AG08396 (cell line): ENCODE measurements at places on chromosomes 6 and 20.

GRCh38 chr20:33851842-33852466, 40.8 kb downstream of the CHMP4B start:
- DNase-seq = no peak

DNA sequence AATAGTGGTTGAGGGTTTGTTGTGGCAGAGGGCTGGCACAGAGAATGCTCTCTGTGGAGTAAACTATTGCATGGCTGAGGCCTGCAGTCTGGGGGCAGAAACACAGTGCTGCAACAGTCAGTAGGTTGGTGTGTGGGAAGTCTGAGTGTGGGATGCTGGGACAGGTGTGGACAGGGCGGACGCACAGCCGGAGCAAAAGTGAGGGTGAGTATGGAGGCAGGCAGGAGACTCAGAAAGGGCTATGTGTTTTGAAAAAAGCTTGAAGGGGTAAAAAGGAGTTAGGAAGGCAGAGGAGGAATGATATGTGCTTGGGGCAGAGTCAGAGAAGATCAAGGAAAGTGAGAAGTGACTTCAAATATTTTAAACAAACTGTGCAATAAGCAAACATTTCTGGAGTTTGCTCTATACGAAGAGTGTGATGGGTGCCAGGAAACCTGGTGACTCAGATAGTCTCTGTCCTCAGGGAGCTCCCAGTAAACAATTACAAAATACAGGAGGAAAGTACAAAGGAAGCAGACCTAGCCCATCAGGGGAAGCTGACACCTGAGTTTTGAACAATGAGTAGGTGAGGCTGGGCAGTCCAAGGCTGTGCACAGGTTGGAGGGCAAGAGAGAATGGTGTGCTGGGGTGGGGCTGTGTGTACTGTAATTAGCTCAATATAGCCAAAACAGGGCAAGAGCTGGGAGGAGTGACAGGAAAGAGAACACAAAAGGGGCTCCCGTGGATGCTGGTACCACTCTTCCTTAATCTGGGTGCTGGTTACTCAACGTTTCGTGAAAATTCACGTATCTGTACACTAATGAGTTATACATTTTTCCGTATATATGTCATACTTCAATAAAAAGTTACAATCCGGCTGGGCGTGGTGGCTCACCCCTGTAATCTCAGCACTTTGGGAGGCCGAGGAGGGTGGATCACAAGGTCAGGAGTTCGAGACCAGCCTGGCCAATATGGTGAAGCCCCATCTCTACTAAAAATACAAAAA, 55.2 kb downstream of the PIGU start:
- no peak for DNase-seq

GRCh38 chr6:88997327-88997726, 33.9 kb upstream of the RNGTT start:
- no peak for DNase-seq

DNA sequence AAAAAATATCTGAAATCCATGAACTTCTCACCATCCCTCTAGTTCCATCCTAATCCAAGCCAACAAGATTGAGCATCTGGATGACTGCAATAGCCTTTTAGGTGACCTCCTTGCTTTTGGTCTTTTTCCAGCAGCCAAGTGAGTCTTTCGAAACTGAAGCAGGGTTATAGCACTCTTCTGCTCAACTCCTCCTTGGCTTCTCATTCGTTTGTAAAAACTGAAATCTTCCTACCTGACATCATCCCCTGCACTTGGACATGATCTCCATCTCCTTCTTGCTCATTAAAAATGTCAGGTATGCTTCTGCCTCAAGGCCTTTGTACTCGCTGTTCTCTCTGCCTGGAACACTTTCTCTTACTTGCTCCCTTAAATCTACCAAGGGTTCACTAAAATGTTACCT, 46.0 kb downstream of the STX7 start:
- no peak for DNase-seq

DNA sequence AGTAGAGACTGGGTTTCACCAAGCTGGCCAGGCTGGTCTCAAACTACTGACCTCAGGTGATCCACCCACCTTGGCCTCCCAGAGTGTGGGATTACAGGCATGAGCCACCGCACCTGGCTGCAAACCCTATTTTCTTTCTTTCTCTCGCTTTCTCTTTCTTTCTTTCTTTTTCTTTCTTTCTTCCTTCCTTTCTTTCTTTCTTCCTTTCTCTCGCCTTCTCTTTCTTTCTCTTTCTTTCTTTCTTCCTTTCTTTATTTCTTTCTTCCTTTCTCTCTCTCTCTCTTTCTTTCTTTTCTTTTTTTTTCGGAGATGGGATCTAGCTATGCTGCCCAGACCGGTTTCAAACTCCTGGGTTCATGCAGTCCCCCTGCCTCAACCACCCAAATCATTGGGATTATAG, 47.0 kb upstream of the TGM3 start:
- DNase-seq = no peak

DNA sequence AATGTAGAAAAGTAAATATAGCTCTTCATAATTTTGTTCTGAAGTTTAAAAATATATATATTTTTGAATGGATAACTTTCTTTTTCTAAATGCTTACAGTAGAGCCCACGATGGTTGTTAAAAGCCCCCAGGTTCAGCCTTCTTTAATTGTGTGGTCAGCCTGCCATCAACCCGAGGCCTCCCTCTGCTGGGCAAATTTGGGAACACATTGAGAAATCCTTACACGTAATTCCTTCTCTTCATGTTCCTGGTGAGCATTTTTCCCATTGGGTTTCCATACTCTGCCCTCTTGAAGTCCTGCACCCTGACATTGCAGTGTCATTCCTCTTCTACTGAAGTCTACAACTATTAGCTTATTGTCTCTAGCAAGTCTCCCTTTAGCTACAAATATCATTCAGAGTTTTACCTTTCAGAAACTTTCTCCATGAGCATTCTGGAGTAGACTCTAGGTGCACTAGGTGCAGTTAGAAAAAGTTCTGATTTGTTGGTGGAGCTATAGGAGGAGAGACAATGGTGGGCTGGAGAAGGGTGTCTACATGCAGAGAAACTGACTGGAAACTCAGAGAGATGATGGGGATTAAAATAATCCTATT, 40.6 kb downstream of the TRIM38 start:
- peak; percentile 66 for DNase-seq
